CD4-positive, alpha-beta T cell treated with Interleukin-6 for 4 hours (primary cell): ENCODE measurements at places on chromosomes 16 and 17.

- no peak for DNase-seq
These were observed 18.9 kb upstream of the CLEC18A start for GRCh38 chr16:69932228-69932627.

DNA sequence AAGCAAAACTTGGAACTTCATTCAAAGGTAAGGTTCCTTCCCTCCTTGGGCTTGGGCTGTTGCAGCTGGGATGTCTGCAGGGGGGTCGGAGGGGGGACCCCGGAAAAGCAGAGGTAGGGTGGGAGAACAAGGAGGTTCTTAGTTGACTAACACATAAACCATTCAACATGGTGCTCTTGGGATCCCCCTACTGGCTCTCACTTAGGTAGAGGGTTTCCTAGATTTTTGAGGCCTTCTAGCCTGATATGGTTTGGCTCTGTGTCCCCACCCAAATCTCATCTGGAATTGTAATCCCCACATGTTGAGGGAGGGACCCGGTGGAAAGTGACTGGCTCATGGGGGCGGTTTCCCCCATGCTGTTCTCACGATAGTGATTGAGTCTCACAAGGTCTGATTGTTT, 93.9 kb downstream of the RGS9 start:
- DNase-seq = no peak

DNA sequence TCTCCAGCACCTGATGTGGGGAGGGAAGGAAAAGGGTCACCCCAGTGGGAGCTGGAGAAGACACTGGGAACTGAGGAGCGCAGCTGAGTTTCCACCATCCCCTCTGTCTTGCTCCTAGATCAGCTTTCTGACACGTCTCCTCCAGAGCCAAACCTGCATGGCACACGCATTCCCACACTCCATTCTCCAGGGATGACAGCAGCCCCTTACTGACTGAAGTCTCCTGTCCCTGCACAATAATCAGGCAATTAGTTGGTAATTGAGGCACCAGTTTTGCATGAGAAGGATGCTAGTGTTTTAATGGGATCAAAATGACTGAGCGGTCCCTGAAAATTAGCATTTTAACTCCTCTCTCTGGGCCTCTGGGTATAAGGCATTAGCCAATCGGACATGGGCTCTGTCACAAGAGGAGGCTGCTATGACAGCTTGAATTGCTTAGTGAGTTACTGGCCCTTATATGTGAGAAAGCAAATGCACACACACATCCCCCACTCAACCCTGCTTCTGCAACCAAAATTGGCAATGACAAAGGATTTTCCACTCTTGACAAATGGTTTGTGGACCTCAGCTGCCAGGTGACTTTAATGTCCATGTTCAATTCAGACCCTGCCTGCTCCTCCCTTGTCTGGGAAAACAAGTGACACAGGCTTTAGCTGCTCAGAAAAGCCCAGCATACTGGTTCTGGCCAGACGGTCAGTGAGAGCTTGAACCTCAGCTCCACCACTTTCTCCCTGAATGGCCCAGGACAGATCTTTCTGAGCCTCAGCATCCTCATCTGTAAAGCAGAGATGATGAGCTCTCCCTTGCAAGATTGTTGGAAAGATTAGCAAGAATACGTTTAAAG, 57.2 kb upstream of the SREBF1 start:
- no peak for DNase-seq

DNA sequence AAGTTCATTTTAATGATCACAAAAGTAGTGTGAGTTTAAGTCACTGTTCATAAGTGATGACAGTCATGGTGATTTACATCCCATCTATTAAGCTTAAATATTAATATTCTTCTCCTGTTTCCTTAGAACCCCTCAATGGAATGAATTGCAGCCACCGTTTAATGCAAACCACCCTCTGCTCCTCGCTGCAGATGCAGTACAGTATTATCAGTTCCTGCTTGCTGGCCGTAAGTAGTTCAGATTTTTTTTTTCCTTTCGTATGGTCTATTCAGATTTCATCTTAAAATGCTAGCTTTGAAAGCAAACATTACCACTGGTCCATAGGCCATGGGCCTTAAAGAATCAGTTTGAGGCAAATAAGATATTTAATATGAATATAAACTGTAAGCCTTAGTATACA, 359.0 kb upstream of the TBX2 start:
- no peak for DNase-seq

GRCh38 chr16:59500601-59501000, 766.5 kb upstream of the GOT2 start:
- DNase-seq = no peak

GRCh38 chr17:80856863-80857755, 134.5 kb upstream of the CHMP6 start:
- no peak for DNase-seq

- DNase-seq = no peak
These were observed 1.2 kb downstream of the SRR start for GRCh38 chr17:2304931-2305330.
